ENCODE measurements at places on chromosomes 5 and 9.

GRCh38 chr9:71663931-71664459 is 104.3 kb downstream of the CEMIP2 start:
- peak; percentile 54 for DNase-seq

- DNase-seq = no peak
Measured at GRCh38 chr9:116149844-116150243, 3.7 kb upstream of the PAPPA start.

DNA sequence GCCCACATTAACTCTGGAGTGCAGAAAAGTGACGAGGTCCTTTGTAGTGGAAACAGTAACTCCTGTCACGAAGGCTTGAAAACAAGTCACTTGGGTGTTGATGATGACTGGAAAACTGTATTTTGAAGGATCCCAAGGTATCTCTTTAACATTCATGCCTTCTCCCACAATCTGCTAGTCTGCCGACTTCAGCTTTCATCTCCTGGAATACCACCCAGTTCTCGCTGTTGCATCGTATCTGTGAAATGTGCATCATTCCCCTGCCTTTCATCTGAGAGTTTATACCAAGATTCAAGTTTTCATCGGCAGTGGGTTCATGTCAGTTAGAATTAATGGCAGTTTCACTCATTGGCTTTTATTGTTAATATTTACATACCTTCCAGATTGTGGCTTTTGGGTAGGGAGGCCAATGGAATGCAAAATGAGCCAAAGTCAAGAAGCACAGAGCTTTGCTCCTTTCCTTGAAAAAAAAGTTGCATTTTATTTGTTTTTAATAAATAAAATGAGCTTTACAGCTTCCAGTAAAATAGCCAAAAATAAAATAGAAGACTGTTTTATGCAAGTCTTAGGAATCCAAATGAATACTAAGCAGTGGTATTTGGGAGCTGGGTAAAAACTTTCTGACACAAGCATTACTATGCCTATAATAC is 575.2 kb upstream of the WWC1 start:
- DNase-seq = no peak

DNA sequence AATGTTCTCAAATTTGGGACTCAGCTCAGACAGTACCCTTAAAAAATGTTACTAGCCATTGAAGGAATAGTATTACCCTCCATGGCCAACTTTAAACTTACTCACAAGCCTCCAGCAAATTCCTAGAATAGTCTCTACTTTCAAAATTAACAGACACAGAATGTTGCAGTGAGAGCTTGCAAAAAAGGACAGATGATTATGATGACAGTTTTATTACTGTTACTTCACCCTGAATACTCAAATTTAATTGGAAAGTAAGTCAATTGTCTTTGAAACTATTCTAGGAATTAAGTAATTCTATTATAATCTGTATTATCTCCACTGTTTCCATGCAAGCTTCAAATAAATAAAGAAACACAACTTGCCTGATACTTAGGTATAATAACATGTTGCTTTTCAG is 288.3 kb downstream of the SLF1 start:
- no peak for DNase-seq

DNA sequence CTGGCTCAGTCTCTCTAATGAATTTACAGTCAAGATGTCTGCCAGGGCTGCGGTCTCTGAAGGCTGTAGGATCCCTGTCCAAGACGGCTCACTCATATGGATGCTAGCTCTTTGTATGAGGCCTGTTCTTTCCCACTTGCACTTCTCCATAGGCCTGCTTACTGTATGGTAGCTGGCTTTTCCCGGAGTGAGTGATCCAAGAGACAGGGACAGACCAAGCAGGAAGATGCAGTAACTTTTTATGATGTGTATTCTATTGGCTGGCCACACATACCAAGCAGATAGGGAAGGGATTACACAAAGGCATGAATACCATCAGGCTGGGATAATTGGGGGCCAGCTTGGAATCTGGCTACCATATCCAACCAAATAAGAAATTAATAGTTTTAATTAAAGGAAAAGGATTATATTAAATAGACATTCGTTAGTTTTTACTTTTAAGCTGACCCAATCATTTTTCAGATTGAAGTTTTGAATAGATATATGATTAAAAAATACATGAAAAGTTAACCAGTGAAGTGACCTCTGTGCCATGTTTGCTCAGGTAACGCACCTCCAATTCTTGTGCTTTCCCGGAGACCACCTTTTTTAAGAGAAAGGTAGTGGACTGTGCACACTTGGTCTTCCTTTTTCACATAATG is 20.6 kb downstream of the NSD1 start:
- DNase-seq = no peak

DNA sequence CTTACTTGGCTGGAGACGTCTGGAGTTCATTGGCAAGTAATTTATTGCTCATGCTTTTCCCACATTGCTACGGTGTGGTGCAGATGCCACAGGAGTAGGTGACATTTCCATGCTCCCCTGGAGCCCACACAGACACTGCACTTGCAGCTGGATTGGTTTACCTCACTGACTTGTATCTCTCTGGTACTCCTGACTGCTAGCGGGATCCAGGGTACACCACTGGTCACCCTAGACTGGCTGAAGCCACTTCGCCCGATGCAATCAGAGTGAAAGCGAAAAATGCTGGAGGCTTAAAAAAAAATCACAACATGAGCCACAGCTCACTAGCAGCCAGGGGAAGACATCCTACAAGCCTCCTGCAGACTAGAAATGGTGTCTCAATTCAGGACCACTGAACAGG is 32.6 kb upstream of the SLIT3 start:
- no peak for DNase-seq

DNA sequence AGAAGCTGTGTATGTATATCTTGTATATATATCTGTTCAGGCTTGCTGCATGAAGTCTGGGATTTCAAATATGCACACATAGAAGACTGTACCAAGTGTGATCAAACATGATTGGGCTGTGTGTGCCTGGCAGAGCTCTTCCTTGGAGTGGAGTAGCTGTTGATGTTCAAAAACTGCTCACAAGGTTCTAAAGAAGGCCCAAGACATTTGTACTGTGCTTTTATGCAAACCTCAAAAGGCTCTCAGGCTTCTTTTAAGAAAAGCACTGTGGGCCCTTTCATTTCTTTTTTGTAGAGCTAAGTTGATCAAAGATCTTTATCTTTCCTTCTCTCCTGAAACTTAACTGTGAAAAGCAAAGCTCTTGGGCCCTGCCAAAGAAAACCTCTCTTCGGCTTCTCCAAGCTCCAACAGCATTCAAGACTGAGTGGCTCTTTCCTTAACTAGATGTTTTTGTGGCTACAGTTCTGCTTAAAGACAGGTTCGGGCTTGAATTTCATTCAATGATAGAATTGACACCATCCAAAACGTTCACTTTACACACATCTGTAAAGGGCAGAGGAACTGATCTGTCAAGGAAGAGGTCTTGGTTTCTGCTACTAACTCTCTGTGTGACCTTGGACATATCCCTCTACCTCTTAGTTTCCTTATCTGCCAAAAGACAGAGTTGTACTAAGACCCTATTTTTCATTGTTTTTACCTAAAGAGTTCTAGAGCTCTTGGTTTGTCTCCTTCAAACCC is 105.8 kb upstream of the IL6ST start:
- DNase-seq = no peak

DNA sequence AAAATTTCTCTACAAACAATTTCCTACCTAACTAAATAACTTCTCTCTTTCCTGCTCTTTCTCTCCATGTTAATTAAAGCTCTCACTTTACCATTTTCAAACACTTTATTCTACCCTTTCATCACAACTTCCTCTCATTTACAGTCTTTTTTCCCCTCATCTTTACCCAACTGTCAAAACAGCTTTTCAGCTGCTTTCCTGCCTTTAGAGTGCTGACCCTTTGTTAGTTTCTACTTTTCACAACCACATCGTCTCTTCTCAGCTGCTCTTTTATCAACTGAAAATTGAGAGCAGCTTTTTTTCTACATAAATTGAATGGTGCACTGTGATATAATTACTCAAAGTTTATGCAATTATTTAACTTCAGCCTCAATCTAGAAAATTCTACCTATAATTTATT is 3.1 kb upstream of the HOMER1 start:
- DNase-seq = no peak

DNA sequence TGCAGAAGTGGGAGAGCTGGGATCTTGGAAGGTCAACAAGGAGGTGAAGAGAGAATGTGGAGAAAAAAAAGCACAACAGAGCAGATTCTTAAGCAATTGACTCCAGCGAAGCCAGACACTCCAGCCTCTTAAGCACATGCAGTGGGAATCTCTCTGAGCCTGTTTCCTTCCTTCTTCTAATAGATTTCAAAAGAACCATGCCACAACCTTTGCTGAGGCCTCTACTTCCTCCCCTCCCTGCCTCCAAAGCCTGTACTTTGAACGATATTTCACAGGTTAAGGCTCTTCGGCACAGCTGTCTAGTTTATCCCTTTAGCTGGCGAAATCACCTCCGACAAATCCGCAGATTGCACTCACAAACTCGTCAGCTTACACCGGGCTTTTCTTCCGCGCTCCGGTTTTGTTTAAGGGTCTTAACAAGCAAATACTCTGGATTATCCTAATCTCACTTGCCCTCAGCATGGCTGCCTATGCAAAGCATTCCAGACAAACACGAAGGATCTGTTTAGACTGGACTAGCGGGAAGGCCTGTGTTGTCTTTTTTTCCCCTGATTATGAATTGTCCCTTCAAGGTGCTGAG is 211.6 kb upstream of the PANK3 start:
- no peak for DNase-seq

DNA sequence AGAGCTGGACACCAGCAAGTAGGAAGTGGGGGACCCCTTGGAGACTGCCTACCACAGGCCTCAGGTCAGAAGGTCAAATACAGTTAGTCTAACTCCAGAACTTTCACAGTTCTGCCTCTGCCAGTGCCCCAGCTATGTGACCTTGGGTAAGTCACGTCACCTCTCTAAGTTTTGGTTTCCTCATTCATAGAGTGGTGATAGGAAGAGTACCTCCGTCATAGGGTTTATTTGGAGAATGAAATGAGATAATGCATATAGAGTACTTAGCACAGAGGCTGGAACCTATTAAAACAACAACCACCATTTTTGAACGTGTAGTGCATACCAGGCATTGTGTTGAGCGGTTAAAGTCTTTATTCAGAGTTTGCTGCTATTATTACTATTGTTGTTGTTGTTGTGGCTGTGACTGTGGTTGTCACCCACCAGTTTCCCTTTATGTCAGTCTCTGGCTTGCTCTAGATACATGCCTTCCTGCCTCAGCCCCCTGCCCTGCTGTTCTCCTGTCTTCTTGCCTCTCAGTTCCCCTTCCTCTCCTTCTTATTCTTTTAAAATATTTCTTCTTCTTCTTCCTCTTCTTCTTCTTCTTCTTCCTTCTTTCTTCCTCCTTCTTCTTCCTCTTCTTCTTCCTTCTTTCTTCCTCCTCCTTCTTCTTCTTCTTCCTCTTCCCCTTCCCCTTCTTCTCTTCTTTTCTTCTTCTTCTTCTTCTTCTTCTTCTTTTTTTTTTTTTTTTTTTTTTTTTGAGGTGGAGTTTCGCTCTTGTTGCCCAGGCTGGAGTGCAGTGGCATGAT is 67.8 kb downstream of the RALGPS1 start:
- no peak for DNase-seq

GRCh38 chr5:146529984-146530383 is 14.0 kb upstream of the GPR151 start:
- no peak for DNase-seq

DNA sequence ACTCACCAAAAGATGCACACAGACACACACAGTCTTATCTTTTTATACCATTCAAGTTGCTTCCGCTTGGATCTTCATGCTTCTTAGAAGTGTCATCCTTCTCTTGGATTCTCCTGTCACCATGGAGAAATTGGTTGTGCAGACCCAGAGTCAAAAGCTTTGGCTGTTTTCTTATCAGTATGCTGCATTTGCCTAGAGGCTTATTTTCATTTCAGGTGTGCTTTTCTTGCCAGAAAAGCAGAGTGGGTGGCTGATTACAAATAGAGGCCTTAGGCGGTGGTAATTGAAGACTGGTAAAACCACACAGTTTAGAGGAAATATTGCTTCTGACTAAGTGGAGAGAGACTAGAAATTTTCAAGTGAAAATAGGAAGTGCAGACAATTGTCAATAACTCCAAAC is 70.2 kb upstream of the TLE4 start:
- DNase-seq = no peak

DNA sequence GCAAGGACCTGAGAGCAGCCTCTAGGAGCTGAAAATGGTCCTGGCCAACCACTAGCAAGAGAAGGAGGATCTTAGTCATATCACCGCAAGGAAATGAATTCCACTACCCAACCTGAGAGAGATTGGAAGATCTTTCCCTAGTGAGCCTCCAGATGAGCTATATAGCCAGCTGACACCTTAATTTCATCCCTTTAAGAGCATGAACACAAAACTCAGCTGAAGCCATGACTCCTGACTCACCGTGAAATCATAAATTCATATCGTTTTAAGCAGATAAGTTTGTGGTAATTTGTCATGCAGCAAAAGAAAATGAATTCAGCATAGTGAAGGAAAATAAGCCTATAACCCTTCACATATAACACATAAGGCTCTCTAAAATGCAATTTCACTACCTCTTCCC is 23.5 kb downstream of the MAPKAP1 start:
- DNase-seq = peak; percentile 51

DNA sequence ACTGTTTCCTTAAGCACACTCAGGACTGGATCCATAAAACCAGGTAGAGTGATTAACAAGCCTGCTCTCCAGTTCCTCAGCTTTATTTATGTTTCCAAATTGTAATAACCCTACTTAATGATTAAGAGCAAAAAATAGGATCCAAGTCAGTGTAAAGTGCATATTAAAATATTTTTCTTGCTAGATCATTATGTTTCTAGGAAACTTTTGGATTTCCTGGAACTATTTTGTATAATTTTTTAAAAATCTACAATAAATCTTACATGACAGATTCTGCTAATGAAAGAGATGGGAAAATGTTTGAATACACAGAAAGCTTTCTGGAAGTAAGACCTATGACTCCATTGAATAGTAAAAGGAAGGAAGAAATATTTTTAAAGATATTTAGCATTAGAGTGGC is 35.5 kb downstream of the BHMT start:
- DNase-seq = no peak

GRCh38 chr5:66415208-66415607 is 181.0 kb upstream of the MAST4 start:
- DNase-seq = no peak

GRCh38 chr5:155418960-155419579 is 405.5 kb downstream of the KIF4B start:
- no peak for DNase-seq

DNA sequence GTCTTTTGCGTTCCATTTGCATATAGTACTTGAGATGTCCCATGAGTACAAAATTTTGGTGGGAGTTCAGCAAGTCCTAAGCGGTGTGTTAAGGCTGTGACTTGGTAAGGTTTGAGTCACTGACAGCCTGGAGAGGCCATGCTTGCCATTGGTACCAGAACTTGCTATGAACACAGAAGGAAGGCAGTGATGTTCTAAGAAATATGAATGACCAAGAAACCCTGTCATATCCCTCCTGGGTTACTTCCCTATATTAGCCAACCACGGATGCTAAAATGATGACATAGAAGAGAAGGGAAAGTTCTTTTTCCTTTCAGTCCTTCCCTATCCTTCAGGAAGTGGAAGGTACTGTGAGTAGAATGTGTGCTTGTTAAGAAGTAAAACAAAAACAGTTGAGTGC is 136.7 kb downstream of the GCNT1 start:
- no peak for DNase-seq
